ENCODE measurements at places on chromosomes 5 and 9. TPM values are rescaled to one million over a fixed set of nuclear protein-coding genes. Genes with fewer than 3 reads are reported as not detected.

DNA sequence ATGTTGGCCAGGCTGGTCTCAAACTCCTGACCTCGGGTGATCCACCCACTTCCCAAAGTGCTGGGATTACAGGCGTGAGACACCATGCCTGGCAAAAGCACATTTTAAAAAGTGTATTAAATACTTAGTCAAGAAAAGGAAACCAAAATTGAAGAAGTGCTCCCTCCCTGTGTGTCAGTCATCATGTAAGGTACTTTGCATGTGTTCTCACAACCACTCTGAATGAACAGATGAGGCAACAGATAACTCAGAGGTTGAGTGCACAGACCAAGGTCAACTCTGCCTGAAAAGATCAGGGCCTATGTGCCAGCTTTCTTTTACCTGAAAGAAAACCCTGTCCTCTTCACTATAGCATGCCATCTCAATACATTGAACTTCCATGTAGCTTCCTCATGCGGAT, 289.7 kb downstream of the MRPS30 start:
- DNase-seq, result no peak

- DNase-seq, result no peak
Measured at GRCh38 chr5:122402955-122403685, 91.1 kb downstream of the SNCAIP start.

The IL3 gene
- total RNA-seq, result not detected

GRCh38 chr9:37034305-37034937, 353 bp upstream of the PAX5 start:
- DNase-seq, result peak; percentile 84

The CKMT2 gene
- total RNA-seq, result not detected

GRCh38 chr5:176877793-176878331, 21.3 kb downstream of the HK3 start:
- no peak for DNase-seq

The CDH6 gene
- total RNA-seq, result 18.0 TPM

The PHYKPL gene
- 20.5 TPM for total RNA-seq

The BRD3 gene
- 21.7 TPM for total RNA-seq

- DNase-seq, result no peak
Measured at GRCh38 chr5:168948746-168949145, 352.2 kb downstream of the SLIT3 start.

GRCh38 chr9:78103971-78104433, 72.4 kb upstream of the GNAQ start:
- DNase-seq, result no peak

GRCh38 chr5:122056913-122057312, 21.1 kb downstream of the LOX start:
- DNase-seq, result no peak

DNA sequence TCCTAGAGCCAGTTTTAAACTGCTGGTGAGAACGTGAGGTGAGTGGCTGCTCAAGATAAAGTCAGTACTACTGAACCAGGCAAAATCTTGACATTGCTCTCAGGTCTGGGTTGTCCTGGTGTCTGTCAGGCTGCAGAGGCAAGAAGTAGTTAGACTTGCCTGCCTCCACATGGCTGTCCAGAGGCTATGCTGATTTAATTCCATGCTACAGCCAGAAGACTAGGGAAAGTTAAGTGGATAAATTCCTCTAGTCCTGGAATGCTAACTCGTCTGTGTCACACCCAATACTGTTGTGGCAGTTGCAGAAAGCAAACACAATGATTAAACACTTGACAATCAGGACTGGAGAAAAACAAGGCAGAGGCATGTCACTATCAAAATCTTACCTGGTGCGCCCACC, 118.9 kb downstream of the ACER2 start:
- DNase-seq, result no peak

DNA sequence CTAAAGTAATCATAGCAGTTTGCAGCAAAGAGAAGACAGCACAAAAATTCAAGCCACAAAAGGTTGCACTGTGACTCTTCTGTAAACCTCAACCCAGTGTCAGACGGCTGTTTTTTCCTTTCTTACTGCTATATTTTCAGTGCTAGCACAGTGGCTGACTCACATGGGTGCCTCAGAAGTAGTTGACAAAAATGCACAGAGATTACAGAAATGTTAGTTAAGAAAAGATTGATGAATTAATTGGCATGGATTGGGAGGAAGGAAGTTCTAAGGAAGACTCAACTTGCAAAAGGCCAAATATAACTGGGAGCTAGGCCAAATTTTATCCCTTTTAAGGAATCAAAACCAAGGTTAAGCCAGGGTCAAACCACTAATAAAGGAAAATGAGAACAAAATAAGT, 43.7 kb upstream of the ITGA1 start:
- DNase-seq, result no peak

- no peak for DNase-seq
Measured at GRCh38 chr5:32511776-32512374, 67.3 kb upstream of the ZFR start.

The EDIL3 gene
- total RNA-seq, result 7.8 TPM

The FOXD4L3 gene
- total RNA-seq, result not detected

GRCh38 chr5:175166026-175166425, 278.0 kb downstream of the DRD1 start:
- DNase-seq, result no peak

GRCh38 chr5:1973391-1974013, 90.8 kb upstream of the IRX4 start:
- DNase-seq, result peak; percentile 34

- no peak for DNase-seq
Measured at GRCh38 chr5:58827463-58827862, 244.6 kb downstream of the RAB3C start.

The TERT gene
- total RNA-seq, result 2.4 TPM

- no peak for DNase-seq
Measured at GRCh38 chr5:22757776-22758175, 95.4 kb downstream of the CDH12 start.

GRCh38 chr5:176724472-176724871, 77.2 kb downstream of the TSPAN17 start:
- DNase-seq, result no peak

DNA sequence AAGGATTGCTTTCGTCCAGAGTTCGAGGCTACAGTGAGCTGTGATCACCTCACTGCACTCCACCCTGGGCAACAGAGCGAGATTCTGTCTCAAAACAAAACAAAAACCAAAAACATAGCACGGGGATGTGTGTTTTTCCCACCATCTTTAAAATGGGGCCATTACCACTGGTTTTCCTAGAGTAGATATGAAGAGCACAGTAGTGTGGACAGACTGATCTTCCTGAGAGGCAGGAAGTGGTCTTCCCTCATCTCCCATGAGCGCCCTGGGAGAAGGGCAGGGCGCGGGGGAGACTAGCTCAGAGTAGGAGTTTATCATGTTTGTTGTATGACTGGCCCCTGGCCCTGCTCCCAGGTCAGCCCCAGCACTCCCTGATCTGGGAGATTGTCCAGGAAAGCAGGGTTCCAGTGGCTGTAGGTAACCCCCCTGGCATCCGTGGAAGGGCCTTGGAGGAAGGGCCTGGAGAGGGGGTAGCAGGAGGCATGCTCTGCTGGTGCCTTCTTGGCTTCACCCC, 2.3 kb downstream of the SUSD3 start:
- no peak for DNase-seq

The PCA3 gene
- total RNA-seq, result 0.30 TPM

- DNase-seq, result no peak
Measured at GRCh38 chr9:125161284-125161918, 18.1 kb upstream of the SCAI start.

DNA sequence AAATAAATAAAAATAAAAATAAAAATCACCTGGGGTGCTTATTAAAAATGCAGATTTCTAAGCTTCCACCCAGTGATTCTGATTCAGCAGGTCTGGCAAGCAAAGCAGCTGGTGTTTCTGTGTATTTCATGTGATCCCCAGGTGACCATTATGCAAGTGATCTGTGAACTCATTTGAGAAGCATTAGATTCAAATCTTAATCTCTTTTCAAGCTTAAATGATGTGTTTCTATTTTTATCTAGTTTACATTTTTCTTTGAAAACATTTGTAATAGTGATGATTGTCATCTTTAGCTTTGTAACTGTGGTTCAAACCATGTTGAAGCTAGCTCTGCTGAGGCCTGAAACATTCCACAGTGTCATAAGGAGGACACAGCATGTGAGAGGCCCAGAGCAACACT, 804.8 kb upstream of the ZNF608 start:
- no peak for DNase-seq

All from neural progenitor cell (in vitro differentiated cells).